ENCODE measurements at places on chromosomes 5 and 9. TPM values are rescaled to one million over a fixed set of nuclear protein-coding genes. Genes with fewer than 3 reads are reported as not detected.
A peak's percentile ranks its signal among the peaks of the same experiment; 100 is the strongest.

DNA sequence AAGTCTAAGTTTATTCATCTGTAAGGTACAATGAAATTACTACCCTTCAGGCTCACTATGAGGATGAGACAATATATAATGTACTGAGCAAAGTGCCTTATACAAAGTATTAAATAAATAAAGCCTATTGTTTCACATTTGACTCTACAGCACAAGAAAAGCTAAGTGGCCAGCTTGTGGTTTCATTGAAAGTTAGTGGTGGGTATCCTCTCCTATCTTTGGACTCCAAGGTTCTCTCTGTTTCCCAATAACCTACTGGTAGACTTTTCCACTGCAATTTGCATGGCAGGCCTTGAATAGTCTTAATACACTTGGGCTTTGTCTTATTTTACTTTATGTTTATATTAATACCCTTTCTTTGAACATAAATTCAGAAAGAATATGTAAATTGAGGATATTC lies 262.7 kb downstream of the DEPDC1B start:
- no peak for DNase-seq

DNA sequence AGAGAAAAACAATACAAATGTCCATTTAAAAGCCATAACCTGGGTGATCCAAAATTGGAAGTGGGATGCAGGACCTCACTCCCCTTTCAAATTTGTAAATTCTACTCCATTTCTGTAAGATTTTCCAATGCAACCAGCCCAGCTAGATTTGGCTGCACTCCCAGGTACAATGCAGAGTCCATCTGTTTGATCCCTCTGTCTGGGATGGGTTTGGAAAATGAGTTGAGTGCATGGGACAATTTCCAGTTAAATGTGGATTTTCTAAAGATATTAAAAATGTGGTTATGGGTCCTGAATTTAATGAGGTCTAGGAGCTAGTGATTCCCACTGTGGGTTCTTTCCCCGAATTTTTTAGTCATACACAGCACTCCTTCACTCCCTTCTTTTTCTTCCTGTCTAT lies 104.0 kb upstream of the ATP10B start:
- DNase-seq = no peak

GRCh38 chr9:136590821-136591752 lies 45.2 kb upstream of the NOTCH1 start:
- no peak for DNase-seq

GRCh38 chr9:132802121-132802795 lies 75.8 kb downstream of the AK8 start:
- DNase-seq = no peak

GRCh38 chr9:16680975-16681651 lies 189.4 kb downstream of the BNC2 start:
- no peak for DNase-seq

PAEP gene
- total RNA-seq = not detected

LURAP1L gene
- 3.3 TPM for total RNA-seq

GRCh38 chr5:66597183-66597757 lies 1.1 kb downstream of the MAST4 start:
- DNase-seq = no peak

- DNase-seq = peak; percentile 65
Measured at GRCh38 chr9:16540743-16541613, 329.5 kb downstream of the BNC2 start.

DNA sequence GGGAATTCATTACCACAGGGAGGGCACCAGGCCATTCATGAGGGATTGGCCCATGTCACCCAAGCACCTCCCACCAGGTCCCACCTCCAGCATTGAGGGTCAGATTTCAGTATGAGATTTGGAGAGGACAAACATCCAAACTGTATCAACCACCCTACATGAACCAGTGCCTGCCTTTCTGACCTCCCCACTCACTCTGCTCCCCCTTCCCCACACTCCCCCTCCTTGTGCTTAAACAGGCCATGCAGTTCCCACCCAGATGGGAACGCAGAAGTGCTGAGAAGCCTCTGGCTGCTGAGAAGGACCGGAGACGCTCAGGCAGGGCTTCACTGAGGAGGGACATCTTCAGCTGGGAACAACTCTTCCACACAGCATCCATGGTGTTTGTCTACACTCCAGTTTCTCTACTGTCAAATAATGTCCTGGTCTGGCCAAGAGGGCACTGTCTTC lies 30.0 kb upstream of the ADAMTS2 start:
- DNase-seq = no peak

GRCh38 chr5:96825243-96825642 lies 17.5 kb upstream of the ERAP1 start:
- DNase-seq = no peak

ORM1 gene
- total RNA-seq = not detected

All from LHCN-M2 (cell line).